ENCODE measurements at places on chromosomes 6 and 20. TPM values are rescaled to one million over a fixed set of nuclear protein-coding genes. Genes with fewer than 3 reads are reported as not detected.
A peak's percentile ranks its signal among the peaks of the same experiment; 100 is the strongest.

- no peak overlapping the region for H3K4me3 ChIP-seq
- DNase-seq, result peak; percentile 46
- no peaks in the 10 kb centered on the region for H3K36me3 ChIP-seq
- no peak overlapping the region for H3K27ac ChIP-seq
- peaks cover 21% of the 10 kb centered on the region for H3K4me1 ChIP-seq
- no peaks in the 10 kb centered on the region for H3K27me3 ChIP-seq
Observed at GRCh38 chr6:43738877-43739641, 31.0 kb upstream of the VEGFA start.

- no peaks in the 10 kb centered on the region for H3K4me1 ChIP-seq
- no peaks in the 10 kb centered on the region for H3K27me3 ChIP-seq
Observed at GRCh38 chr6:12637960-12638641, 78.5 kb upstream of the PHACTR1 start.

GRCh38 chr6:3526962-3527650, 70.3 kb upstream of the SLC22A23 start:
- peak; percentile 47 for DNase-seq
- no peaks in the 10 kb centered on the region for H3K27me3 ChIP-seq
- no peaks in the 10 kb centered on the region for H3K36me3 ChIP-seq
- peak overlapping the region; percentile 39 for H3K4me3 ChIP-seq

DNA sequence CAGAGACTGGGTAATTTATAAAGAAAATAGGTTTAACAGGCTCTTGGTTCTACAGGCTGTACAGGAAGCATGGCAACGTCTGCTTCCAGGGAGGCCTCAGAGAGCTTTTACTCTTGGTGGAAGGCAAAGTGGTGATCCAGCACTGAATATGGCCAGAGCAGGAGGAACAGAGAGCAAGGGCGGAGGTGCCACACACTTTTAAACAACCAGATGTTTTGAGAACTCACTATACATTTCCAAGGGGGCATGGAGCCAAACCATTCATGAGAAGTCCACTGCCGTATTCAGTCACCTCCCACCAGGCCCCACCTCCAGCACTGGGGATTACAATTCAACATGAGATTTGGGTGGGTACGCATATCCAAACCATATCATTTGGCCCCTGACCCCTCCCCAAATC, 18.7 kb downstream of the SAMD5 start:
- no peak overlapping the region for H3K4me3 ChIP-seq
- H3K36me3 ChIP-seq, result no peaks in the 10 kb centered on the region
- no peaks in the 10 kb centered on the region for H3K27me3 ChIP-seq
- DNase-seq, result no peak

DNA sequence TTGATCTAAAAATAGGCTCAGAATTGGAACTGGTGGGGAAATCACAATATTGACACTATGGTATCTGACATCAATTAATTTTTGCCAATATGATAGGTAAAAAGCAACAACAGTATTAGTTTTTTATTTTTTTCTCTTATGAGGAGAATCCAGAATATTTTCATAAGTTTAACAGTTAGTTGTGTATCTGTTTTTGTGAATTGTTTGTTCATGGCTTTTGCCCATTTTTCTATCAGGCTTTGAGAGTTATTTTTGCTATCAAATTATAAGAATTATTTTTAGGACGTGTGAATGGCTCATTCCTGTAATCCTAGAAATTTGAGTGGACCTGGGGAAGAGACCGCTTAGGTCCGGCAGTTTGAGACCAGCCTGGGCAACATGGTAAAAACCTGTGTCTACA, 608.6 kb upstream of the ADGRB3 start:
- H3K36me3 ChIP-seq, result no peaks in the 10 kb centered on the region
- DNase-seq, result no peak
- no peak overlapping the region for H3K27ac ChIP-seq
- H3K4me1 ChIP-seq, result no peaks in the 10 kb centered on the region

DNA sequence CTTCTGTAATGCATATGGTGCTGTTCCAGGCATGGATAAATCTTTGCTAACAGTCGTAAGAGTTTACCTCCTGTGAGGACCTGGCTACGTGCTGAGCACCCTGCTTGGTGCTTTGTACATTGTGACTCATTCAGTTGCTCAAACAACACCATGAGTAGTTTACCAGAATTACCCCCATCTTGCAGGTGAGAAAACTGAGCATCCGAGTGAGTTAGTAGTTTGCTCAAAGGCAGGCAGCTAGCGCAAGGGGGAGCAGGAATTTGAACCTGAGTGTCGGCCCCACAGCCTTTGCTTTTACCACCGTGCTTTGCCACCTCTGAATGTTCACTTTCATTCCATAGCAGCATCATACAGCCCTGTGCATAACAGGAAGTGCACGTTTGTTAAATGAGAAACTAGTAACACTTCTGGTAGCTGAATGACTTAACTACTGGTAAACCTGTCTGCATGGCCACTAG, 121.9 kb downstream of the MTHFD1L start:
- no peak for DNase-seq
- H3K27ac ChIP-seq, result no peak overlapping the region
- H3K36me3 ChIP-seq, result peaks cover 38% of the 10 kb centered on the region
- H3K4me3 ChIP-seq, result no peak overlapping the region

GRCh38 chr6:149463781-149464180, 21.0 kb downstream of the ZC3H12D start:
- no peaks in the 10 kb centered on the region for H3K27me3 ChIP-seq
- no peak overlapping the region for H3K27ac ChIP-seq
- DNase-seq, result no peak
- no peaks in the 10 kb centered on the region for H3K4me1 ChIP-seq

- peaks cover 13% of the 10 kb centered on the region for H3K36me3 ChIP-seq
- H3K27me3 ChIP-seq, result no peaks in the 10 kb centered on the region
- H3K4me1 ChIP-seq, result no peaks in the 10 kb centered on the region
- DNase-seq, result no peak
- H3K27ac ChIP-seq, result no peak overlapping the region
- no peak overlapping the region for H3K4me3 ChIP-seq
Observed at GRCh38 chr6:128078276-128078675, 177.4 kb upstream of the THEMIS start.

GRCh38 chr20:57409672-57410397, 18.6 kb downstream of the RBM38 start:
- no peak for DNase-seq
- H3K27ac ChIP-seq, result peak overlapping the region; percentile 63
- H3K4me1 ChIP-seq, result no peaks in the 10 kb centered on the region
- no peaks in the 10 kb centered on the region for H3K27me3 ChIP-seq
- peaks cover 5% of the 10 kb centered on the region for H3K36me3 ChIP-seq

- H3K36me3 ChIP-seq, result peaks cover 4% of the 10 kb centered on the region
- no peak overlapping the region for H3K4me3 ChIP-seq
- H3K27me3 ChIP-seq, result no peaks in the 10 kb centered on the region
- no peak overlapping the region for H3K27ac ChIP-seq
- H3K4me1 ChIP-seq, result no peaks in the 10 kb centered on the region
- DNase-seq, result no peak
Observed at GRCh38 chr20:62246872-62247652, 8.7 kb downstream of the OSBPL2 start.

- no peaks in the 10 kb centered on the region for H3K4me1 ChIP-seq
- no peaks in the 10 kb centered on the region for H3K27me3 ChIP-seq
- no peak for DNase-seq
- H3K36me3 ChIP-seq, result no peaks in the 10 kb centered on the region
- no peak overlapping the region for H3K27ac ChIP-seq
- H3K4me3 ChIP-seq, result no peak overlapping the region
Observed at GRCh38 chr20:22052025-22052650, 346.7 kb downstream of the PAX1 start.

- DNase-seq, result no peak
- no peak overlapping the region for H3K27ac ChIP-seq
- H3K4me1 ChIP-seq, result no peaks in the 10 kb centered on the region
Observed at GRCh38 chr6:61679625-61680024, 606.4 kb downstream of the KHDRBS2 start.

DNA sequence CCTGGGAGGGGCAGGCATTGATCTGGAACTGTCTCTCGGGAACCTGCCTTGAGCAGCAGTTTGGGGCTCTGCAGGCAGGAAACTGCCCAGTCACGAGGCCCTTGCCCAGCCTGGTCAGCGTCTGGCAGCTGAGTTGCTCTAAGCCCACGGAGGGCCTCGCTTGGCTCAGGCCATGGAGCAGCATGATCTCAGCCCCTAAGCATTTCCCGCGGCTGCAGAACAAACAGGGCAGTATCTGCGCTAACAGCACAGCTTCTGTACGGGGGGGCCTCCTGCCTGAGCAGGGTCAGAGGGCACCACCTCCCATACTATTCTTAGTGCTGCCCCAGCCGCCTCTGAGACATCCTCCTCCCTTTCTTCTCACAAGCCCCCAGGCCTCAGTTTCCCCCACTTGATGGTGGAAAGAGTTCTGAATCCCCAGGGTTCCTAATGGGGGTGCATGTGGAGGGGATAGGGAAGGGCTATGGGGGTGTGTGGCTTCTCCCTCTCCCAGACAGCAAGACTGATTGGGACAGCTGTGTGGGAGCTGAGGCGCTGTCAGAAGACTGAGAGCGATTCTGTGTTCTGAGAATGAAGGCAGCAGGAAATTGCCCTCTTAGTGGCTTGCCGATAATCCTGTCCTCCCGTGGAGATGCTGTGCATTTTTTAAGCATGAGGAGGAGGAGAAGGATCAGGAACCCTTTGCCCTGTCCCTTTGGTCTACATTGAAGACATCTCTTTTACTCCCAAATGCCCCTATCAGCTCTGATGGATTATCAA, 46.4 kb downstream of the MOCS1 start:
- peaks cover 7% of the 10 kb centered on the region for H3K4me1 ChIP-seq
- H3K36me3 ChIP-seq, result no peaks in the 10 kb centered on the region
- H3K27me3 ChIP-seq, result no peaks in the 10 kb centered on the region

GRCh38 chr6:93083337-93084230, 335.8 kb downstream of the EPHA7 start:
- no peak for DNase-seq
- H3K4me3 ChIP-seq, result no peak overlapping the region
- H3K4me1 ChIP-seq, result peaks cover 3% of the 10 kb centered on the region
- H3K27ac ChIP-seq, result no peak overlapping the region
- no peaks in the 10 kb centered on the region for H3K36me3 ChIP-seq
- H3K27me3 ChIP-seq, result no peaks in the 10 kb centered on the region

- H3K27me3 ChIP-seq, result no peaks in the 10 kb centered on the region
- peak overlapping the region; percentile 88 for H3K4me3 ChIP-seq
- no peak overlapping the region for H3K27ac ChIP-seq
- DNase-seq, result peak; percentile 66
Observed at GRCh38 chr6:31898383-31899011, 999 bp upstream of the EHMT2 start.

DNA sequence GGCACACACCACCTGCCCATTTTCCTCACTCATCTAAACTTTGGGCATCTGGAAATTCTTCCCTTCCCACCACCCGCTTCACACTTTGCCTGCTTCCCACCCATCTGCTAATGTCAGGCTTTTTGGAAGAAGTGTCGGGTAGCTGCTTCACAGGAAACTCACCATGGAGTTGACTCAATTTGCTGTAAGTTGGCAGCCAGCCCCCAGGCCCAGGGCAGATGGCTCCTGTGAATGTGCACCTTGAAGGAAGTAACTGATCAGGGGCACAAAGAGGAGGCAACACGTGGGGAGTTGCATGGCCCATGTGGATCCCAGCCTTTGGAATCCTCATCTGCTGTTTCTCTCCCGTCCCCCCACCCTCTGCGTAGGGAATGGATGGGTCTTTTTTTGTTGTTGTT, 87.3 kb downstream of the PPP1R14C start:
- no peak overlapping the region for H3K4me3 ChIP-seq
- H3K27ac ChIP-seq, result no peak overlapping the region
- no peaks in the 10 kb centered on the region for H3K36me3 ChIP-seq

DNA sequence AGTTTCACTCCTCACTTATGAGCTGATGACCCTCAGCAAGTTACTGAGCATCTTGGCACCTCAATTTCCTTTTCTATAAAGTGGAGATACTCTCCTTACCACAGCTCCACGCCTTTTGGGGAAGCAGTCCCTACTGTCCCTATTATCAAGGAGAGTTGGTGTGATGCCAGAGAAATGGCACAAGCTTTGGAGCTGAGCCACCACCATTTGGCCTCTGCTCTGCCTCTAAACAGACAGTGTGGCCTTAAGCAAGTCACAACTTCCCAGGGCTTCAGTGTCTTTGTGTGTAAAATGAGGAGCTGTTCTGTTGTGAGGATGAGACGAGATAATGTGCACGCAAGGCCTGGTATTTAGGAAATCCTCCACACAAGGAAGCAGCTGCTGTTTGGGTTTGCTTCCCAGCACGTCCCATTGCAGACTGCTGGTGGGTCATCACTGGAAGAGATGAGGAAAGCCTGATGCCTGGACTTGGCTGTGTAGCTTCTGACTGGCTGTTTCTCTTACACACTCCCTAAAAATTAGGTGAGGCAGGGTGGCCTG, 18.5 kb downstream of the NSFL1C start:
- H3K27me3 ChIP-seq, result no peaks in the 10 kb centered on the region
- peak; percentile 20 for DNase-seq
- H3K4me1 ChIP-seq, result no peaks in the 10 kb centered on the region
- no peak overlapping the region for H3K27ac ChIP-seq
- peaks cover 97% of the 10 kb centered on the region for H3K36me3 ChIP-seq

- H3K27ac ChIP-seq, result no peak overlapping the region
- H3K27me3 ChIP-seq, result no peaks in the 10 kb centered on the region
- H3K36me3 ChIP-seq, result peaks cover 90% of the 10 kb centered on the region
- H3K4me3 ChIP-seq, result no peak overlapping the region
- DNase-seq, result no peak
Observed at GRCh38 chr6:15511248-15512125, 151.3 kb downstream of the DTNBP1 start.

DNA sequence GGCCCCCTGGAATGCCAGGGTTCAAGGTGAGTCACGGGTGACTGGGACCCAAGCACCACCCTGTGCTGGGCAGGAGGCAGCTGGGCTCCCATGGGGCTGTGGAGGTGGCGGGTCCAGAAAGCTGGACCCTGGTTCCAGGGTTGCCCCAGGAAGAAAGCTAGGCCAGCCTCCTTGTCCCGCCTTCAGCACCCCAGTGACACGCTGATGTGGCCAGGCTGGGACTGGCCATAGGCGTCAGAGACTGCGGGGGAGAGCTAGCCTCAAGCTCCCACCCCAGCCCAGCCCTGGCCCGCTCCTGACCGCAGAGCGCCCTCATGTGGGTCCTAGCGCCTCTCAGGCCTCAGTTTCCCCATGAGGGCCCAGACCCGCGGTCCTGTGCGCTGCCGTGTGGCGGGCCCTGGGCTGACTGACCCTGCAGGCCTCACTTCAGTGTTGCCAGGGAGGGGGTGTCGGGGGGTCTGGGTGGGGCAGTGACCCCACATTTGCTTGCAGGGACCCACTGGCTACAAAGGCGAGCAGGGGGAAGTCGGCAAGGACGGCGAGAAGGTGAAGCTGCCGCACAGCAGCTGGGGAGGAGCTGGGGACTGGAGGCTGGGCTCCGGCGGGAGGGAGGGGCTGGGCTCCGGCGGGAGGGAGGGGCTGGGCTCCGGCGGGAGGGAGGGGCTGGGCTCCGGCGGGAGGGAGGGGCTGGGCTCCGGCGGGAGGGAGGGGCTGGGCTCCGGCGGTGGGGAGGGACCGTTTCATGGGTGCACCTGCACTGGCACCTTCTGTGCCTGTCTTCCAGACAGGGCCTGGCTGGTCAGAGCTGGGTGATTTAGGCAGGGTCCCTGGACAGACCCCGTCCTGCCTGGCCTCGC, 7.9 kb downstream of the COL9A3 start:
- DNase-seq, result peak; percentile 86
- H3K4me1 ChIP-seq, result peaks cover 14% of the 10 kb centered on the region
- no peak overlapping the region for H3K4me3 ChIP-seq

PCK1 gene
- not detected for total RNA-seq

BTN1A1 gene
- total RNA-seq, result not detected

FOXQ1 gene
- 20.7 TPM for total RNA-seq

ULBP3 gene
- total RNA-seq, result 5.4 TPM

CALHM5 gene
- total RNA-seq, result 0.14 TPM

MYB gene
- 1.5 TPM for total RNA-seq

AIF1 gene
- 0.84 TPM for total RNA-seq

PTPRT gene
- total RNA-seq, result 1.5 TPM

APOBEC2 gene
- not detected for total RNA-seq
